ENCODE measurements at places on chromosomes 3 and 15.

- no peak for DNase-seq
Observed at GRCh38 chr3:192060160-192060781, 599.3 kb downstream of the PYDC2 start.

DNA sequence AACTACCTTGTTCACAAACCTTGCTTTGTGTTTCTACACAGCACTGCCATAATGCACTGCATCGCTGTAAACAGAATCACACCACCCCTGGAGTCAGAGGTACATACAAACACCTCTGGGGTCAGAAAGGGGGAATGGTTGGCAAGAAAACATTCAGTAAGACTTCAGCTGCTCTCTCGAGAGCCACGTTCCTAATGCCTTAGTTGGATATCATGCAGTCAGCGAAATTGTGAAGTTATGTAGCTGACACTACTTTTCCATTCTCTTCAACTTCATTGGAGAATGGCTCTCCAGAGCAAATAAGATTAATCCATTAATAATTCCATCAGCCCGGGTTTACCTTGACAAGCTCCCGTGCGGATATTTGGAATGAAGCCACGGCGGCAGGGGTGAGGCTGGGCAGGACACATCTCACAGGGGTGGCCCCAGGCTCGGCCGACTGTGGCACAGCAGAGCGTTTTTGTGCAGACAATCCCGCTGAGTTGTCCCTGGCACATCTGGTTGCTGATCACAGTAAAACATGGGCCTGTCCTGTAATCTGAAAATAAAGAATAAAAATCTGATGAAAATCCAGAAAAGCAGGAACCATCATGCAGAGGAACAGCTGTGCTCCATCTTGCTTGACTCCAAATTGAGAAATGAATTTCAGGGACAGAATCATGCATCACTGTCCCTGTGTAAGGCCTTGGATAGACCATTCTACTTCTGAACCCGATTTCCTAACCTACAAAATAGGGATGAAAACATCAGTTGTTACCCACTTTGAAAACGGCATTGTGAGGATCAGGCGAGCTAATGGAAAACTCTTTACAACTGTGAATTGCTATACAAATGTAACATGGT, 108.0 kb downstream of the FBN1 start:
- DNase-seq, result no peak

DNA sequence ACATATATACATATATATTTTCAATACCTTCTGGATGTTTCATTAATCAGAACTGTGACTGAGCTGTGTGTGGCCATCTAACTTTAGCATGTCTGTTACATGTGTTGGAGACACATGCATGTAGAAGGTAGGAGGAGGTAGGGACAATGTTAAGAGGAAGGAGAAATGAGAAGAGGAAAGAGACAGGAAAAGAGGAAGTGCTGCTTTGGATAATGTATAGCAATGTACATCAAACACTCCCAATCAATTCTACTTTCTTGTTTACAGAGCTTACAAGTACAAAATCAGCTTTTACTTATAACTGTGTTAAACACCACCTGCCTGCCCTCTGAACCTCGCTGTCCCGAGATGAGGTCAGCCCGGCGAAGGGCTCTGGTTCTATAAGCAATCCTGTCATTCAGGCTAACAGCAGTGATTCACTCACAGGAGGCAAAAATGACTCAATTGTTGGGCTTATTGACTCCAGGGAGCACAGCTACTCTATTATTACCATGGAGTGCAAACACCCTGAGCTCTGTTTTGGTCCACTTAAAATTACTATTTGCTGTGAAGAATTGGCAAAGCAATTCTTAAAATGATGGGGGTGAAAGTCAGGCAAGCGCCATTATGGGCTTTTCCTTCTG, 188.9 kb downstream of the MEIS2 start:
- no peak for DNase-seq

GRCh38 chr15:27824841-27825422, 274.2 kb downstream of the OCA2 start:
- no peak for DNase-seq

DNA sequence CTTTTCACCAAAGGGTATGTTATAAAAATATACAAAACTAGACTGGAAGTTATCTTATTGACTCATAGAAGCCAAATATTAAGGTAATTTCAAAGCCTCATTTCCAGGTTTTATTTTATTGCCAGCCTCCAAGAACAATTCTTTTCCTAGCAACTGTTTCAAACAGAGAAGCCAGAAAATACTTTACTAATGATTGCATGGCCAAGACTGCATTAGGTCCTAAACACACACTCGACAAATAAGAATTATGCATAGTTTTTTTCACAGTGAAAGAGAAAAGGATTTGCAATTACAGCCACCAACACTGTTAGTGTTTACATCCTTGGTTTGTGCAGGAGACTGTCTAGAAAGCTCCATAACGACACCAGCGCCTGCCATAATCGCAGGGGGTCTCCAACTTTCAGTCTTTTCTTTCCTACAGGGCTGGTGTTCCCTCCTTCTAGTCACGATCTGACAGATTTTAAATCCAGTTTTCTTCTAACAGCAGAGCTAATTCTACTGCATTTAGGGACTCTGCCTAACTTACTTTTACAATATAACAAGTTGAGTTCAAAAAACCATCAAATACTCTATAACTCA, 58.1 kb downstream of the CLASP2 start:
- no peak for DNase-seq

DNA sequence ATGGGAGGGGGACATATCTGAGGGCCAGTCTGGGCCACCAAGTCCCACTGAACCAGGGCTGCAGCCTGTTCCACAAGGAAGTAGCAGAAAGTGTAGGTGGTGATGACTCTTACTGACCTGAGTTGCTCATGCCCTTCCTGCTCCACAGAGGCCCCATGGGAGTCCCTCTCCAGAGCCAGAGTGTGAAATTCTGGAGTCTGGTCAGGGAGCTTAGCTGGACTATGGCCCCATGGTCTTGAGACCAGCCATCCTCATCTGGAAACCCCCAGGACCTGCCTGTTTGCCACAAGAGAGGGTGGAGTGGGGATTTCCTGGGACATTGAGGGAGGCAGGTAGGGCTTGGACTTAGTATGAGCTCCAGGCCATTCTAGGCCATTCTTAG, 3.0 kb downstream of the SPINT1 start:
- no peak for DNase-seq

DNA sequence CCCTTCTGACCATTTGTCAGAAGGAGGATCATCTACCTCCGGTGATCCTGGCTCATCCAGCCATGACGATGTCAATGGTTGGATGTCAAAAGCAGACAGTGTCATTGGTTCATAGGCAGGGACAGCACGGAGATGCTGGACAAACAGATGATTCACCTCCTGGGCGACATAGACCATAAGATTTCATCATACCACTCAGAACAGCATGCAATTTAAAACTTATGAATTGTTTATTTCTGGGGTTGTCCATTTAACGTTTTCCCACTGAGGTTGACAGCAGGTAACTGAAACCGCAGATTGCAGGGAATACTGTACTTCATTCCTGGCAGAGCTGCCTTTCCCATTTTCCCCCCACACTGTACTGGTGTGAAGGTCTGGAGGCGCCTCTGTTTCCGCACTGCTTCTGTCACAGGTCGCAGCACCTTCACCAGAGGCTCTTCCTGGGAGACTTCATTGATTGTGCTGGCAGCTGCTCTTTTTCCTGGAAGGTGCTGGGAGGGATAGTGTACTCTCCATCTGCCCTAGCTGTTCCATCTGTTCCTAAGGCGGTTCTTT, 32.5 kb upstream of the TMOD3 start:
- DNase-seq, result no peak

- no peak for DNase-seq
Observed at GRCh38 chr3:145395421-145395820, 765.6 kb downstream of the PLOD2 start.

DNA sequence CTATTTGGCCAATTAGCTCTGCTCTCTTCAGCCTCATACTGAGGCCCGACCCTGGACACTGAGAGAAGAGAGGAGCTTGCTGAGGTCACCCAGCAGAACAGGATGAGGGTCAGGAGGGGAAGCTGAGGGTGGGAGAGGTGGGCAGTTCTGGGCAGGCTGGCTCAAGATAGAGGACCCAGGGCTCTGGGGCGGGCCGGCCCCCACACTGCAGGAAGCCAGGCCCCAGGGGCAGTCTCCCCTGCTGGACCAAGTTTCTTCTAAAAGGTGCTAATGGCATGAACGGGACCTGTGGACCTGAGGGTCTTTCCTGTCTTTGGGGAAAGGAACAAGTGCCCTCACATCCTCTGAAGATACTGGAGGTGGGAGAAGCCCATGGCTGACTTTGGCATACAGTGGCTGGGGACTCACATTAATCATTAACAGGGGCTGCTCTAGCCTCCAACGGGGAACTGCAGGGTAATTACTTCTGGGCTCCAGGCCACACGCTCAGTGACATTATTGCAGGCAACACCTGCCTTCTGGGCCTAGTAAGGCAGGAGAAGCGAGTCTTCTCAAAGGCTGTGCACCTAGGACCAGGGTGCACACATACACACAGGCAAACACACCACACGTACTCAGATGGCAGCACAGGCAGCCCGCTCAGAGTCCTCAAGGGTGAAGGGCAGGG, 10.6 kb downstream of the HCN4 start:
- DNase-seq, result no peak

- no peak for DNase-seq
Observed at GRCh38 chr15:73382115-73382514, 13.4 kb upstream of the HCN4 start.

- DNase-seq, result no peak
Observed at GRCh38 chr3:186990878-186991308, 60.6 kb downstream of the ST6GAL1 start.

DNA sequence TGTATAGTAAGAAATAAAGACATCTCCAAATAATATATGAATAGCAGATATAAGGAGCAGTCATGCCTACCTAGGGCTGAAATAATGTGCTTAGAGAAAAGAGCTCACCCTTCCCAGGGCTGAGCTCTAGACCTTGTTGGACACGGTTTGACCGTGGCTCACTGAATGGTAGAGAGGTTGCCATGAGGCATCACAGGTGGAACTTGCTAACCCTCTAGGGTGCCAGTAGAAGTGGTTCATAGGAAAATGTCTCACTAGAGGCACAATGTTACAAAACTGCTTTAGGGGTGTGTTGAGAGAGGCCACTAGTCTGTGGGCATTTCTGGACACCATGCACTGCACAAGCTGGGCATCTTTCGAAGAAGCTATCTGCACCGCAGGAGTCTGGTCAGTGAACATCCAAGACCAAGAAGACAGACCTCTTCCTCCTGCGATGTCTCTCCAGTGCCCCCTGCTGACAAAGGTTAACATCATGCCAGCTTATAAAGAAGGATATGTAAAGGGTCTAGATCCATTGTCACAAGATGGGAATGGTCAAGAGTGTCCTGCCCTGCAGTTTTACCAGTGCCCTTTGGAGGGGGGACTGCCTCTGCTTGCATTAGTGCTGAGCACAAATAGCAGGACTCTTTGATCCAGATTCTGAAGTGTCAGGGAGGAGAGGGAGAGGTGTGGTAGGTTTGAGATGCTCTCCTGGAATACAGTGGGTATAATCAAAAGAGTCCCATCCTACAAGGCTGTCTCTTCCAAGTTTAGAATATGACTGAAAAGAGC, 266.8 kb downstream of the ZNF385D start:
- DNase-seq, result no peak

DNA sequence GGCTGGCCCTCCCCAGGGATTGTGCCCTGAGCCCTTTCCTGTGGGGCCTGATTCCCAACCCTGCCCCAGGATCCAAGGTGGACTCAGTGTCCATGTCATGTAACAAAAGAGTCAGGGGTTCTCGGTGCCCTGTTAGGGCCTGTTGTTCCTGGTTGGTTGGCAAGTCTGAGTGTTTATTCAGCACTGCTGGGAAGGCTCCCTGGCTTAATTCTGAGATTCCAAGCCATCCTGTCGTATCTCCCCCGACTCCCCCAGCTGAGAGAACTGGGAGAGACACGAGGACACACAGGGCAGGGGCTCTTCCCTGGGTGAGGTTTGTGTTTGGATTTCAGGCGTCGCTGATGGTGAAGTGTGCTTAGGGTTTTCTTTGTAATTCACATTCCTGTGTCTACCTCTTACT, 78.3 kb downstream of the EEFSEC start:
- no peak for DNase-seq

DNA sequence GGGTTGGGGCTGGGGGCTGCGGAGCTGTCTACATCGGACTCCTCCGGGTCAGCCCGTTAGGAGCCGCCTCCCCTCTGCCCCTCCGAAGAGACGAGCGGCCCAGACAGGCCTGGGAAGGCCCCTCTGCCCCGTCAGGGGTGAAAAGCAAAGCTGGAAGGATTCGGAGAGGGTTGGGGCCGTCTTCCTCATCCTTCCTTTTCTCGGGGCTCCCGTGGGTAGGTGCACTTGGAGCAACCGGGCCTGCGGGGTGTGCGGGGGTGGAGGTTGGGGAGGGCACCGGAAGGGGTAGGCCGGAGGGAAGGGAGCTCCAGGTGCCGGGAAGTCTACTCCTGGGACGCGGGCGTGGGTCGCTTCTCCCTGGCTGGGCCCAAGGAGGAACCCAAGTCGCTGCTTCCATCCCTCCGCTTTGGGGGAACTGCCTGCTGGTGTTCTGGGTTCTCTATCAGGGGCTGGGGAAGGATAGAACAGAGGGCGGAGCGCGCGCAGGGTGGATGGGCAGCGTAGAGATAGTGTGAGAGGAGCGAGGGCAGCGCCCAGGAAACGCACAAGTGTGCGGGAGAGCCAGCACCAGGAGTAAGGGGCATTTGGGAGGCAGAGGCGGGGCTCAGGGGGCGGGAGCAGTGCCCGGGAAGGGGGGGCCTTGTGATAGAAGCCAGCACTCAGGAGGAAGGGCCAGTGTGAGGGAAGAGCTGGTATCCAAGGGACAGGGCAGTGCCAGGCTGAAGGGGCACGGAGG, 590 bp downstream of the POLR2H start:
- peak; percentile 42 for DNase-seq
